Activated CD8-positive, alpha-beta memory T cell treated with anti-CD3 and anti-CD28 coated beads, Interleukin-2, amount 50 U/mL, for 48 hours (primary cell): ENCODE measurements at places on chromosomes 3 and 15.

- no peak for DNase-seq
Observed at GRCh38 chr15:62520887-62521286, 355.8 kb upstream of the C2CD4B start.

DNA sequence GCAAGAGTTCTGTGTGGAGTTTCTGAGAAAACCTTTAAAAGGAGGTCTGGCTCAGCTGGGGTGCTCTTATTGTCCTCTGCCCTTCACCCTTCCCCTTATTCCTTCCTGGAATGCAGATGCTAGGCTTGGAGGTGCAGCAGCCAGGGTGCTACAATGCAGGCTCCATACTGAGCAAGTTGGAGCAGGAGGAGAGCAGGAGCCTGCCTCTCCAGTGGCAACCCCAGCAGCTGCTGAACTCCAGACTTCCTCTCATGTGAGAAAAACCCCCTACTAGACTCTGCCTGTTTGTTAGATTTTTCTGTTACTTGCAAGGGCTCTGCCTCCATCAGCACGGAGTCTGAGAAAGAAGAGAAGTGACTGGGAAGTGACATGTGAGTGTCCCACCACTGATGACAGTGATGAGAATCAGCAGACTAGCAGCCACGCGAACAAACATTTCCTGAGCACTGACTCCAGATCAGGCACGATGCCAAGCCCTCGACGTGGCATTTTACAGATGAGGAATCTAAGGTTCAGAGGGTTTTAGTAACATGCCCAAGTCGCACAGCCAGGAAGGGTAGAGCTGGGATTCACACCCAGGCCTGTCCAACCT is 16.1 kb upstream of the RARRES1 start:
- DNase-seq: no peak

GRCh38 chr3:34035775-34036174 is 237.3 kb downstream of the PDCD6IP start:
- DNase-seq: no peak

- no peak for DNase-seq
Observed at GRCh38 chr3:110248666-110249065, 823.0 kb upstream of the NECTIN3 start.

DNA sequence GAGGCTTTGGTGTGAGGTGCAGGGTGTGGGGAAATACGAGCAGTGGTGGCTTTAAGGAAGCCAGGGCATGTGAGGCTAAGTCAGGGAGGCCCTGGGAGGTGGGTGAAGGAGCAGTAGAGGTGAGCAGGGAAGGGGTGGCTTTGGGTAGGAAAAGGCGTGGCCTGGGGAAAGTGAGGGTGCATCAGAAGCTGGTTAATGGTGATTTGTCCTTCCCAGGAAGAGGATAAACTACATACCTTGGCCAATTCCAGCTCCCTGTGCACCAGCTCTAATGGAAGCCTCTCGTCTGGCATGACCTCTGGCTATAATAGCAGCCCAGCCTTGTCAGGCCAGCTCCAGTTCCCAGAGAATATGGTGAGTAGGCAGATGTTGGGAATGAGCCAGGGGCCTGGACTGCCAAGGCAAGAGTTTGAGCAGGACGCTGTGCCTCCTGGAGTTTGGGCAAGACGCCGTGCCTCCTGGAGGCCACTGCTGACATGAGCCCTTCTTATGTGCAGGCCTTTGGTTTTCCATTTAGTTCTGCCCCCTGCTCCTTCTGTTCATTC is 41.3 kb downstream of the CDAN1 start:
- DNase-seq: no peak

DNA sequence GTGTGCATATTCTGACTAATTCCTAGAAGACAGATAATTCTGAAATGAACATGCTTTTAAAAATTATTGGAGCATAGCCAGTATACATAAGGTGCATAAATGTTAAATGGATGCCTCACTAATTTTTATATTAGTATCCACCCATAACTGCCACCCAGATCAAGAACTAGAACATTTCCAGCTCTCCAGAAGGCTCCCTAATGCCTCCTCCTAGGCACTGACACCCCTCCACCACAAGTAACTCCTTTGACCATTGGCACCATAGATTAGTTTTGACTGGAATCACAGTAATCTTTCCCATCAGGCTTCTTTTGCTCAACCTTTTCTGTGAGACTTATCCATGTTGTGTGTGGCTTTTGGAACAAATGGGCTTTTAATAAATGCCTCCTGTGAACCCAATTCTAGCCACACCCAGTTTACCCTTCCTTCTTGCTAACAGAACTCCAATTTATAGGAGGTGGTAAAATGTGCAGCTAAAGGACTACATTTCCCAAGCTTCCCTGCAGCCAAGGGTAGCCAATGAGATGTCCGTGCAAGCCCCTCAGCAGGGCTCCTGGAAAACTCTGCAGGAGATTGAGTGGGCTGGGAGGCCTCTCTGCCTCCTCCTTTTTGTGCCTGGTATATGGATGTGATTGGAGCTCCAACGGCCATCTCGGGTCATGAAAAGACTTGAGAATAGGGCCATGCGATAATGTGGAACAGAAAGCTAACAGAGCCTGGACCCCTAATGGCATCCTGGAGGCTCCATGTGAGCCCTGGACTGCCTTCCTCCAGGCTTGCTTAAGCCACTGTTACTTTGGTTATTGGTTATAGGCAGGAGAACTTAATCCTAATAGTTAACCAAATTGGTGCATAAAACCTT is 322.6 kb upstream of the TLE3 start:
- DNase-seq: no peak

GRCh38 chr3:126064627-126065258 is 19.2 kb downstream of the SLC41A3 start:
- DNase-seq: no peak

DNA sequence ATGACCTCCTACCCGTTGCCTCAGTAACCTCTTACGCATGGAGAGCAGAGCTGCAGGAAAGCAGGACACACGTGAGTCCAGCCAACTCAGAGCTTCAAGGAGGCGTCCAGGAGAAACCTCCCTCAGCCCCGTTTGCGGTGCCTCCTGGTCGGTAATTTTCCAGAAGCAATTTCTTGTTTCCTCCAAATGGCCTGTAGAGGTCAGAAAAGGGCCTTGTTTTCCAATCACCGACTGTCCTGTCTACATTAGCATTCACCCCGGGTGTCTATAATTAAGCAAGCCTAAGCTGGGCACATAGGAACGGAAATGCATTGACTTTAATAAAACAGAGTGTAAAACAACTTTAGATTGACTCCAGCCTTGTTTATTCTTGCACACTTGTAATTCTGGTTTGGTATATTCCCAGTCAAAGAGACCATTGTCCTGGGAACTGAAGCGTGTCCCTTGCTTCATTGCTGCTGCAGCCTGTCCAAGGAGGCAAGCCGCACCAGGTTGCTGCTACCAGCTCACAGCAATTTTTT is 836.2 kb downstream of the AGBL1 start:
- no peak for DNase-seq
